ENCODE measurements at places on chromosomes 7 and 10.

DNA sequence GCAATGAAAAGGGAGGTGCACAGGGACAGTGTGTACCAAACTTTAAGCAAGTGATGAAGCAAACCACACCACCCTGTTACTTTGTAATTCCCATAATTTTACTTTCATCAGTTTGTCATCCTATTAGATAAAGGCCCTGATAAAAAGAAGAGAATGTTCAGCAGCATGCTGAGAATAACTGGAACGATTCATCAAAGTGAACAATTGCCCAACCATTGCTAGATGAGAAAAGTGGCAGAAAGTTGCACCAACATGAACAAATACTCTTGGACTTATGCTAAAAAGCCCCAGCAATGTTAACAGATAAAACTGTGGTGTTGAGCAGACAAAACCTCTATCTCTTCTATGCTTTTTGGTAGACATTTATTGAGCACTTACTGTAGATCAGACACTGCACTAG lies 75.5 kb upstream of the PCGF5 start:
- no peak for DNase-seq

DNA sequence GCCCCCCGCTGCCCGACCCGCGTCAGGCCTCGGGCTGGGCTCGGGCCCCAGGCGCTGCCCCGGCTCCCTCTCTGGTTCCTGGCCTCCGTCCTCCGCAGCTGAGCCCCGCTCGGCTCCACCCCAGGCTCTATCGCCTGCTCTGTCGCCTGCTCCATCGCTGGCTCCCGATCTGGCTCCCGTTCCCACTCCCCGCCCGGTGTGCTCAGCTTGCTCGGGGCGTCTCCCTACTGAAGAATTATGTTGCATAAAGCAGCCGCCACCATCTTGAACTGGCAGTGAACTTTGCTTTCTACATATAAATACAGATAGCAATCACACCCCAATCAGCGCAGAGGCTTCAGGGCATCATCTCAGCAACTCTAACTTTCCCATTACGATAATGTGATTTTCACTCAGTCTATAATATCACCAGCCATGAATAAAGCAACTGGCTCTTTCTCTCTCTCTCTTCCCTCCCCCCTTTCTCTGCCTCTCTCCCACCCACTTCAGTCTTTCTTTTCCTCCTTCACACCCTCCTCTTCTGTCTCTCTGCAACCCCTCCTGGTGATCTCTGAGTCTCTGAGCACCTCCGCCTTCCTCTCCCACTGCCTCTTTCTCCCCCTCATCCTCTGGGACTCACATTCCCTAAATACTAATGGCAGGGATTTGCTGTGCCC lies 43.3 kb upstream of the BTRC start:
- DNase-seq, result no peak

DNA sequence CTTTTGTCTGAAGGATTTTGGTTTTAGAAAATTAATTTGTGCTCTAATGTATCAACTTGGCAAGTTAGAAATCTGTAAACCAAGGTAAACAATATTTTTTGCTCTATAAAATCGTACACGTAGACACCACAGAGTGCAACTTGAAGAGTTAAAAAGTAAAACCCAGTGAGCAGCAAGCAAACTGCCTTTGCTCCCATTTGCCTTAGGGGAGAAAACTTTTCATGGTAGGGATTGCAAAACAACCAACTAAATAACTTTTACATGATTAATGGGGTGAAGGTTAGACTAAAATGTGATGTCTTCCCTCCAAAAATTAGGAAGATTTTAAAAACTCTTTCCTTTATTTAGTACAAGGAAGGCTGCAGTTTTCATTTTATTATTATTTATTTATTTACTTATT lies 224.2 kb upstream of the LYZL1 start:
- no peak for DNase-seq

GRCh38 chr7:26007510-26007909 lies 144.5 kb upstream of the NFE2L3 start:
- DNase-seq, result no peak

- no peak for DNase-seq
Measured at GRCh38 chr10:110216942-110217661, 9.7 kb downstream of the MXI1 start.

DNA sequence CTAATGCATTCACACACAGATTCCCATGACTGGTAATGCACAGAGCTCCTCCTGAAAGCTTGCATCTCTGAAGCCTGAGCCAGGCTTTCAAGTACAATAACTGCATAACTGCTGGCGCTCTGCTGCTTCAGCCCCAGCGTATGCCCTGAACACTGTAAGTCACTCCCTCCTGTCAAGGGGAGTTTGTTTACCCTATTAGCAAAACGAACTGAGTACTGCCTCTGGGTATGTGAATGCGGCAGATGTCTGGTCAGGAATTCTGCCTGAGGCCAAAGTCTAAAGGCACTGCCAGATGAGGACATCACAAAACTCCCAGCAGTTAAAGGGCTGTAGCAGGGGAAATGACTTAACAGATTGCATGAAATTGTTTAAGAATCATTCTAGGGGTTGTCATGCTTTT lies 97.7 kb downstream of the NRCAM start:
- DNase-seq, result no peak

DNA sequence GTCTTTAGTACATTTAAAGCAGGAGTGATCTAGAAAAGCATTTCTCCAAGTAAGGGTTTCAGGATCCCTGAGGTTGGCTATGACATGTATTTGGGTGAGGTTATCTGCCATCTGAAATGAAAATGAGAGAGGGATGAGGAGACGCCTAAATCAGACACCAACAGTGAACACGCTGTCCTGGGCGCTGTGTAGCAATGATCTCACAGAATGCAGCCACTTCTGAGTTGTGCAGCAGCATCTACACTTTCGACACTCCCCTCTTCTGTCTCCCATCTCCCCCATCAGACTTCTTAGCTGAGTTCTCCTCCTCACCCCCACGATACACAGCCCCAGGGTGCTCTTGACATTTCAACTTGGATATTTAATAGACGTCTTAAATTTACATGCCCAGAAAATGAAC lies 95.4 kb downstream of the SVIL start:
- no peak for DNase-seq

DNA sequence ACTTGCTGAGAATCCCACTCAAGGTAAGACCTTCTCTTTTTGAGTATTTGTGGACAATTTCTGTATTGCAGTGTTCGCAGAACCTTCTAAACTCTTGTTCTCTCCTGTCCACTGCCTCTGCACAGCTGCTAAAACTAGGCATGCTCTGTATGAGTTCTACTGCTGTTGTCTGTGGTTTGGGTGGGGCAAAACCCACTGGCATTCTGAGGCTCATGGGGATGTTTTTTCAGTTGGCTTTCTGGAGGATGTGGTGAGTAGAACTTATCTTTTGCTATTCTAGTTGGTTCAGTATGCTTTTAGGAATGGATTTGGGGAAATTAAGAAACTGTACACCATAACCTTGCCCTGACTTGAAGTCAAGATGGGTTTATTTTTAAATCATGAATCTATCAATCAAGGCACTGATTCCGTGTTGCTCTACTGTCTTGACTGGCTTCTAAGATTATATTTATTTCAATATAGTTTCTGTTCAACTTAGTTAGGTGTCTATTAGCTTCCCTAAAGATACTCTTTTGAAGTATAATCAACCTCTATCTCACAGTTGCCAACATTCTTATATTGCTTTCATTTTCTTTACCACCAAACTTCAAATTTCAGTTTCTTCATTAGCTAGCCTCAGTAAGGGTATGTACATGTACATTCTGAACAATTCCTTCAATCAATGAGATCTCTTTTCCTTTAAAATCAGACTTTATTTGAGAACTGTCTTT lies 25.0 kb upstream of the C1GALT1 start:
- DNase-seq, result peak; percentile 64

DNA sequence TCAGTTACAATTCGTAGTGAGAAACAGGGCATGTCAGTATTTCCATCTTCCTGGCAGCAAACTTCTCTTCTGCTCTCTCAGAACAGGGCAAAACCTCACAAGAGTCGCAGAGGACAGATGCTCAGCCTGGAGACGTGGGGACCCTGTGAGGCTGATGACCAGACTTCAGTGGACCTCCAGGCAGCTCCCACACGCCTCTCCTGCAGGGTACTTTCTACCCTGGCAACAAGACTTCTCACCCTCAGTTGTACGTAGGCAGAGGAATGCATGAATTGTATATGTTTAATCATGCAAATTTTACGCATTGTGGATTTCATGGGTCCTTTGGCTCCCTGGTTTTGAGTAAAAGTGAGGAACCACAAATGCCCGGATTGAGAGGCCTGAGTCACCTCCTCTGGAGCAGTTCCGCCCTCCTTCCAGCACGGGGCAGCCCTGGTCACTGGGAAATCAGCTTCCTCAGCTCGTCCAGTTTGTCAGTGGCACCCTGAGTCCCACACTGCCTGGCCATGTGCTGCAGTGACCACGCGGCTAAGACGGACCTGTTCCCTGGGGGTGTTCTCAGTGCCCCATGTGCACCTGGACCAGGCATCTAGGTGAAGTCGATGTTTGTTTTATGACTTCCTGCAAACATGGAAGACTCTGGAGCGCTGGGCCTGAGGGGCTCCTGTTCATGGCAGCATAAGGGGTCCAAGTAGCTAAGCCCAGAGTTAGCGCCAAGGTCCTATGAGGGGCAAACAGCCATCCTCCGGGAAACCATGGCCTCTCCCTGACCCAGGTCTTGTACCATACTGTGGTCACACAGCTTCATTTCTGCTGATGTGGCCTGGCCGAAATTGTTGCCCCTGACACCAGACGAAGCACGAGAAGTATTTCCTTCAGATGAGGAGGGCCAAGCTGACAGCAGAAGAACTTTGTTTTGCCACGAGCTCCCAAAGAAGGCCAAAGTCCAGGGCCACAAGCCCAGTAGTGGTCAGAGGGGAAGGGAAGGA lies 165.1 kb downstream of the TNS3 start:
- no peak for DNase-seq

- DNase-seq, result no peak
Measured at GRCh38 chr10:124359336-124359832, 59.3 kb downstream of the OAT start.

DNA sequence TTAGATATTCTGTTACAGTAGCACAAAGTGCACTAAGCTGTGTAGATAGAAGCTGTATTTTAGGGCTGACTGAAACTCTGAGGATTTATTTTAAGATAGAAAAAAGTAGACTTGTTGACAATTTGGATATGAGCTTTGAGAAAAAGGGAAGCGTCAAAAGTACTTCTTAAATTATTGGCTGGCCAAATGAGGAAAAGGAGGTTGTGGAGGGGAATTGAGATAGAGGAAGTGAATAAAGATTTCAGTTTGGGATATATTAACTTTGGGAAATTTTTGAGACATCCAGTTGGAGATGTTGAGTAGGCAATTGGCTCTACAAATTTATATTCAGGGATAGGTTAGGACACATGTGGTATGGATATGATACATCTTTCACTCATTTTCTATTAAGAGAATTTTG lies 74.0 kb upstream of the CCDC6 start:
- DNase-seq, result no peak

GRCh38 chr10:132634241-132634946 lies 96.8 kb downstream of the INPP5A start:
- no peak for DNase-seq

- DNase-seq, result no peak
Measured at GRCh38 chr10:49205206-49205605, 17.0 kb upstream of the TMEM273 start.

GRCh38 chr10:31101123-31101522 lies 69.5 kb upstream of the ZNF438 start:
- DNase-seq, result peak; percentile 61

DNA sequence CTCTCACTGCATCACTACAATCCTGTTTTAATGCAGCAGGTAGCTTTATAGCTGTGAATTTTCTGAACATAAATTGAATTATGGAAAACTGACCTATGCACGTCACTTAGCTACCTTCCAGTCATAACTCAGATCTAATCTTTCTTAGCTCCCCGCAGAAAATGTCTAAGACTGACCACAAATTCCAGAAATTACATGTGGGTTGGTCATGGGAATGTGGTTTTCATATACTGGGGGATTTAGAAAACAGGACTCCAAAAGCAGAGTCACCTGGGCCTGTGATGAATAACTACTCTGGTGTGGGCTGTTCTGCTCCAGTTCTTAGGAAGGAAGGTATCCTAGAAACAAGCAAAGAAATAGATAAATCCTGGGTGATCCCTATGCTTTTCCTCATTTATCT lies 178.4 kb upstream of the LRRTM3 start:
- peak; percentile 83 for DNase-seq

- no peak for DNase-seq
Measured at GRCh38 chr10:35827783-35828182, 185.7 kb upstream of the FZD8 start.

DNA sequence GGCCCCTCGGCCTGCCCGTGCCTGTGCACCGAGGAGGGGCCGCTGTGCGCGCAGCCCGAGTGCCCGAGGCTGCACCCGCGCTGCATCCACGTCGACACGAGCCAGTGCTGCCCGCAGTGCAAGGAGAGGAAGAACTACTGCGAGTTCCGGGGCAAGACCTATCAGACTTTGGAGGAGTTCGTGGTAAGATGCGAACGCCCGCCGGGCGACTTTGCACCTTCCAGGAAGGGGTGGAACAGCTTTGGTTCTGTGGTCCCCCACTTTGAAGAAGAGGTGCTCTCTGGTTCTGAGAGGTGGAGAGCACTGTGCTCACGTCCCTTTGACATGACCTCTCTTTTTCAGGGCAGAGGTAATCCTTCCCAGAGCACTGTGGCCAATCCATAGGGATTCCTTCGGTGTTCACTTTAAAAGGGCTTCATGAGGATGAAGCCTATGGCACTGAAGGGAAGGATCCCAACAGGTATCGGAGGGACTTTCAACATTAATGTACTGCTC lies 2.6 kb downstream of the VWC2 start:
- no peak for DNase-seq

GRCh38 chr10:44865289-44865671 lies 45.9 kb upstream of the TMEM72 start:
- DNase-seq, result no peak

DNA sequence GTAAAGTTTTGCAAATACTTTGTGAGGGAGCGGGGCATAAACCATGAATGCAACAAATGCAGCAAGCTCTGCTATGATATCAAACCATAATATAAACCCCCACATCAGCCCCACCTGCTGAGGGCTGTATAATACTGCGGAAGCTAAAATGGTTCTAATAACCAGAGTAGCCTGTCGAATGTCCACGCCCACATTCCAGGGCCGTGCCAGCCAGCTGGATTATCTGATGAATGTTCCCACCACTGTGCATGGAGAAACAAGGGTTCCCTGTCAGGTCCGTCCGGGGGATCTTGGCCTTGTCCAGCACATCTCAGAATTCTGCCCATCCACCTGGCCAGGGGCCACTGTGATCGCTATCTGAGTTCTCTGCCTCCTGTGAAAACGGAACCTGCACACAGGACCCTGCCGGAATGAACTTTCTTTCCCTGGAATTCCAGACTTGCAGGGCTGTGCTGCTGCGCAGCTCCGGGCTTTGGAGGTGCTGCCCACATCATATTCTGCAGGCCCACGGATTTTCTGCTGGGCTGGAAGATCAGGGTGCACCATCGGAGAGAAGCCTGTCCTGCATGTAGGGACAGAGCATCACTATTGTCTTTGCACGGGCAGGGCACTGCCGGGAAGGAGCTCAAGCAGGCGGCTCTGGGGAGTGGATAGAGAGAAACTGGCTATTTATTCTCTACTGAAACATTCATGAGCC lies 77.0 kb upstream of the GNA12 start:
- DNase-seq, result no peak

- DNase-seq, result no peak
Measured at GRCh38 chr10:30811276-30812017, 181.9 kb upstream of the LYZL2 start.

Data from amniotic stem cell (primary cell).